ENCODE measurements at places on chromosomes 13 and 19.
A peak's percentile ranks its signal among the peaks of the same experiment; 100 is the strongest.

GRCh38 chr13:61768175-61768574, 352.5 kb upstream of the PCDH20 start:
- no peak for DNase-seq

GRCh38 chr13:46605076-46605824, 52.3 kb downstream of the LRCH1 start:
- DNase-seq, result no peak

- DNase-seq, result peak; percentile 33
These were observed 383.7 kb downstream of the DIAPH3 start for GRCh38 chr13:59780058-59780457.

- no peak for DNase-seq
These were observed 1.1 kb downstream of the RUBCNL start for GRCh38 chr13:46385946-46386345.

DNA sequence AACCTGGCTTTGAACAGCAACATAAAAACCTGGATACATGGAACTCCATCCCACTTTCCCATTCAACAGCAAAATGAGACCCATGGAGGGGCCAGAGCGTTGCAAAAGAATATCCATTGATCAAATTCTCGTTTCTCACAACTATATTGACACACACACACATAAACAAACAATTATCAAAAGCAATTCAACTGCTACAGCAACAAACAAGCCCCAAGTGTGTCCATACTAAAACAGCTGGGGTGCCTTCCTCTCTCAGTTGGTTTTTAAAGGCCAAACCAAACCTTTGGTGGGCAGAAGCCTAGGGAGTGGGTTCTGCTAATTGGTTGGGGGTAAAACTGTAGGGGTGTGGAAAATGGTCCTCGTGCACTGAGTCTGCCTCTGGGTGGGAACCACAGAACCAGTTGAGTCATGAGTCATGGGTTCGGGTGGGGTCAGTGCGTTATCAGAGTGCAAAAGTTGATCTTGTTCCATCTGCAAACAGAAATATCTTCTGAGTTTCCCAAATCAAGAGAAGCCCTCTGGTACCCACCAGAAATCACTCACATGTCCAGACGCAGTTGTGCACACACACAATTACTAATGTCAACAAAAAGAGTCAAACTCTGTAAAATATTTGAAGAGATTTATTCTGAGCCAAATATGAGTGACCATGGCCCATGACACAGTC, 18.5 kb downstream of the GPR42 start:
- no peak for DNase-seq

- DNase-seq, result no peak
These were observed 51.6 kb upstream of the POMP start for GRCh38 chr13:28607187-28607955.

DNA sequence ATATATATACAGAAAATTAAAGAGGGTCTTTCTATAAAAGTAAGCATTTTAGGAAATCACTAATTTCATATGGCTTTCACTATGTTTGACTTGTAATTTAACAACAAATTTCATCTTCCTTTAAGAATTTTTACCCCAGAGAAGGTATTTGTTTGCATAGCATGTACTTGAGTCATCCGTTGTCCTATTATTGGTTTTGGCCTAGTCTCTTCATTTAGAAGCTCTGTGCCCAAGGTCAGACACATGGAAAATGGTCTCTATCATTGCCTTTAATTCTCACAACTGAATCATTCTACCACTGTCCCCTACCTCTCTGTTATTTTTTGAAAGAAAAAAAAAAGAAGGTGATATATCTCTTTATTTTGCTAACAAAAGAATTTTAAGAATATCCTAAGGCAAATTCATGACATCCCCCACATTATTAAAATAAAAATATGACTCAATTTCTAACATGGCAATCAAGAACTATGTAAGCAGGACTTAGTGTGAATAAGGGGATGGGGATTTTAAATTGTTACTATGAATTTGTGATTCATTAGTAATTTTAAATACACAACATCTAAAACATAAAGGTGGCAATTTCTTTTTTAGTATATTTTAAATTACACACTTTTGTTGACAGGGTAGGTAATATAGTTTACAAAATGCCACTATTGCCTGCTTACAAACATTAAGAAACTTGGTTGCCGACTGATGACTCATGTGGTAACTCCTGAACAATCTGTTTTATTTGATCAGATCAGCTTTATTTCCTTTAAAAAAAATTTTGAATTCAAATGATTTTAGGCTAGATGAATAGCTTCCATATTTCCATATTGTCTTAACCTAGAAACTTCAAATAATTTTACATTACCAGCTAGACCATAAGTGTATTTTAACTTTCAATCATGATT, 13.9 kb downstream of the SLITRK5 start:
- no peak for DNase-seq

DNA sequence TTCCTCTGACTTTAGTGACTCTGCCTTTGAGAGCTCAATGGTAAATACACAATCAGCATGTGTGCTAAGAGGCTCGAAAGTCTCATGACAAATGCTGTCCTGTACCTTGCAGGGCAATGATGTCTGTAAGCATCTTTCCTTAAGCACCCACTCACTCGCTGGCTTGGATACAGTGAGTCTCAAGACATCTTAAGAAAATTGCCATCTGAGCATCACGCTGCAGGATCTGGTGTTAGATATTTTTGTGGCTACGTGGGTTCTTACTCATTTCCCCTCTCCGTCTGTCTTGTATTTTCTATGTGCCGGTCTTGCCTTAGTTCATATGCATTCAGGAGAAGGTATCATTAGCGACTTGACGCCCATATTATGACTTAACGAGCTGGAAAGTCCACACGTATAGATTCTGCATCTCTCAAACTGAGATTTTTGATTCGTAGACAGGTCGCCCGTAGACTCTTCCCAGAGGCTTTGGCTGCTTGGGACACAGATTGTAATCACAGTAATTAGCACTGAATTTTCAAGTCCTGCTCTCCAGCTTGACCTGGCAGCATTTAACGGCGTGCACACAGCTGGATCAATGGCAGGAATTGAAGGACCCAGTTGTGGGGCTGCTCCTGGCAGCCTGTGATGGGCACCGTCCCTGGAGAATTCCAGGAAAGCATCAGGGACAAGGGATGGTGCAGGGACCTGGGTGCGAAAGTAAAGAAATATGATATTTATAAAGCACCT, 231.2 kb downstream of the ZIC5 start:
- DNase-seq, result no peak

DNA sequence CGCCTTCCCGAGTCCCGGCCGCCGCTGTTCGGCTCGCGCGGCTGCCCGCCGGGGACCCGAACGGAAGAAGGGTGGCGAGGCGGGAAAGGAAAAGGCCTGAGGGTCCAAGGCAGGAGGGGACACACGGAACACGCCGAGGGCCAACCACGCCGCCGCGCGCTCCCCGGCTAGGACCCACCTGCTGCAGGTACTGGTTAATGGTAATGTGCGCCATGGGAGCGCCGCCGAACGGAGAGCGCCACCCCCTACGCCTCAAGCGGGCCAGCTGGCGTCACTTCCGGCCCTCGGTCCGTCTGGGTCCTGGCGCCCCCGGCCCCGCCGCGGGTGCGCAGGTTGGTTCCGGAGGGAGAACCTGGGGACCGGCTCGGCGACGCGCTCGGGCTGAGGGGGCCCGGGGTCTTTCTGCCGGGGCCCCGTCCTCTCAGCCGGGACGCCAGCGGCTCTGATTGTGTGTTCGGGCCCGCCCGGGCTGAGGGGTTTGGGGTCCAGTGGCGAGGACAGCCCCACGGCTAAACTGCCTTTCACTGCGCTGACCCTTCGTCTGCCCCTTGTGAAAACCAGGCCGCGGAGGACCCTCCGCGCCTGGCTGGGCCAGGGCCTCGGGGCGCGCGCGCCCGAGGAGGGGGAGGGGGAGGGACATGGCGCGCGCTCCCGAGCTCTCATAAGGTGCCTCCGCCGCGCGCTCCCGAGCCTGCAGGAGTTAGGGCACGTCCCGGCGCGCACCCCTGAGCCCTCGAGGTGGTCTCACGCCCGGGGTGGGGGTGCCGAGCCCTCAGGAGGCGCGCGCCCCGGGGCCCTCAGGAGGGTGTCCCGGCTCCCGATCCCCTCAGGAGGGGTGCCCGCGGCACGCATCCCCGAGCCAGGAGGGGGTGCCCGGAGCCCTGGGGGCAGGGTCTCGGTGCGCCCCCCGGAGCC, at the start of gene PCID2:
Gene PCID2, minus strand, starts transcription at position 249 of the 915 bp plus-strand sequence. Its CDS starts 35 bp downstream, at position 214.
- DNase-seq, result peak; percentile 84

DNA sequence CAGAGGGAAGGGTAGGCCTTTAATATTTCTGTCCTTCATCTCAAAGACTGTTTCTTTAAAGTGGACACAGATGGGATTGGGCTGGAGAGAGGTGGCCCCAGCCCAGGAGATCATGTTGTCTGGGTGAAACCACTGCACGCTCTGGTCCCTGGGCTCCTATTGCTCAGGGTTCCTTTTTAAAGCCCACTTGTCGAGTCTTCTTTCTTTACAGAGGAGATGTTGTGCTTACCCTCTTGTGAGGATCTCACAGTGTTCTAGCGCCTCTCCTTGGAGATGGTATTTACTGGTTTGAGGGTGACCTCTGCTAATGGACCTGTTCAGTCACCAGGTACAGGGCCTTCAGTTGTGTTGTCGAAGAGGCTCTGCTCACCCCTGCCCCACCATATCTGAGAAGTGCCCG, 128.4 kb downstream of the TM9SF2 start:
- DNase-seq, result no peak

GRCh38 chr13:82847595-82847994, 1034.7 kb downstream of the SLITRK1 start:
- DNase-seq, result no peak

- DNase-seq, result no peak
These were observed 102.6 kb downstream of the DOCK9 start for GRCh38 chr13:98875146-98875729.

GRCh38 chr13:108428691-108429090, 159.2 kb downstream of the TNFSF13B start:
- DNase-seq, result no peak

GRCh38 chr19:18671303-18672043, 12.0 kb upstream of the CRTC1 start:
- DNase-seq, result no peak

DNA sequence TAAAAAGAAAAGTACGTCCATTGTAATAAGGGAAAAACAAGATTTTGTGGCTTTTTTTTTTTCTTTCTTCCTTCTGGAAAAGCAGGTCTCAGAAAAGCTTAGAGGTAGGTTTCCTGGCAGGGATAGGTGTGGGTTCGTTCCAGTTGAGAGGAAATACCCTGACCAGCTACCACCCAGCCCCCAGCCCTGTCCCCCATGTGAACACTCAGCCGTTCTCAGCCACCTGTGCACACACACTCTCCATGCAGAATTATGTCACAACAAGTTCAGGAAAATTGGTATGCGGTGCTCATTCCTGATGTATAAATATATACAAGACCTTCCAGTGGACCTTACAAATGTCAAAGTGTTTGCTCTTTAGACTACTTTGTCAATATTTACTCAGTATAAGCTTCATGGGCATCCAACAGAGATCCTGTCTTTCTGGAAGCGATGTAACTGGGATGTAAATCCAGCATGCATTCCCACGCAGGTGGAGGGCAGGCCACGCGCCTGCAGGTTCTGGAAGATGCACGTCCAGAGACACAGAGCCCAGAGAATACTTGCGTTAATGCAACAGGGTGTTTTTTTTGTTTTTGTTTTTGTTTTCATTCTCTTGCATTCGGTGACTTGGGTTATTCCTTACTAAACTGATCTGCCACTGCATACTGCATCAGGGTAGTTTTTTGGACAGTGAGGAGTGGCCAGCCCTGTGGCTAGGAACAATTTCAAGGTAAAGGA, 68.8 kb downstream of the TSHZ3 start:
- no peak for DNase-seq

GRCh38 chr19:17352608-17353280, 15.4 kb downstream of the GTPBP3 start:
- peak; percentile 11 for DNase-seq

DNA sequence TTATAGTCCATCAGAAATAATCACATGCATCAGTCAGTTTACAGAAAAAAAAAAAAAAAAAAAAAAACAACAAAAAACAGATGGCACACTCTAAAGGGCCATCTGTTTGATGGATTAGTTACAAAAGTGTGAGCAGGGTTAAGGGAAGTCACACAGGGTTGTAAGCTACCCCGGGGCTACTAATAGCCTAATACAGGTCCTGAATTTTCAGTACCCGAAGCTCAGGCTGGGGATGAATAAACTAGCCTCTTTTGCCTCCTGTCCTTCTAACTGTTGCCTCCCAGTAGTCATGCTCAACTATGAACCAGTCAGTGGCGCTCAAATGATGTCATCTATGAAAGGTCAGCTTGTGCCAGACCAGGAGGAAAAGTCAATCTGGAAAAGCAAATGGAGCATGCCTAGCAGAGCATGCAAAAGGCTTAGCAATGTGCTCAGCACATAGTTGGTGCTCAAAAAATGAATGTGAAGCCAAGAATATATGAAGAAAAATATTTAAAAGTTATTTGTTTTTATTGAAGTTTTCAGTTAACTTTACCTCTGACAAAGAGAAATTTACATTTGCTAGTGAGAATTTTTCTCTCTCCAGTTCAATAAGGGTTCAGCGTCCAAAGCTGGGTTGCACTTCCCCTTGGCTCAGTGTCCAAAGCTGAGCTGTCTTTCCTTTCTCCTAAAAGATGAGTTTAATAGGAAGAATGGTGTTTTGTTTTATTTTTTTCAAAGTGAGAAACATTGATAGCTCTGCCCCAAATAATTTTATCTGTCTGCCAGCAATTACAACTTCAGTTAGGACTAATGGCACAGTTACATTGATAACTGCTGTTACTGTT, 30.8 kb upstream of the LRCH1 start:
- DNase-seq, result no peak

GRCh38 chr13:28012896-28013295, 24.4 kb upstream of the URAD start:
- DNase-seq, result no peak

DNA sequence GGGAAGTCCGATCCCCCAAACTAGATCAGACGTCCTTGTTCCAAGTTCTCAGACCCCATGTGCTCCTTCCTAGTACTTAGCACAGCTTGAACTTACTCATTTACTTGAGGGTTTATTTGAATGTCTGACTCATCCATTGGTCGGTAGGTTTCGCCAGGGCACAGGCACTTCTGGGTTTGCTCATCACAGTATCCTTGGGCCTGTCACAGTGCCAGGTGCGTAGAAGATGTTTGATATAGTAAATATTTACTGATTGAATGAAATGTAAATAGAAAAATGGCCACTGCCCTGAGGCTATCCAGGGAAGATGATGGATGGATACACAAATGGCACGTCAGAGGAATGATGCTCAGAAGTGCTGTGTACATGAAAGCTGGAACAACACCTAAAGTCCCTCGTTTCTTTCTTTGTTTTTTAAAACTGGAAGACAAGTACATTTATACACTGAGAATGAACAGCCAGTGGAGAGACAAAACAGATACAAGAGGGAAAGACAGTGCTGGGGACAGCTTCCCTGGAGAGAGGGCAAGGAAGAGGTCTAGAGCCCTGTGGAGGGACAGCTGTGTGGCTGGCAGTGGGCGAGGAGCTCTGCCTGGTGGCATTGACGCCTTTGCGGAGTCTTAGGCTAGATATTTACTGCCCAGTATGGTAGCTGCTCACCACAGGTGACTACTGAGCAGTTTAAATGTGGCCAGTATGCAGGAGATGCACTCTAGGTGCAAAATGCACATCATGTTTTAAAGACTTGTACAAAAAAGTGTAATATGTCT, 31.2 kb upstream of the KL start:
- DNase-seq, result no peak

GRCh38 chr13:108225440-108225839, 7.2 kb downstream of the ABHD13 start:
- DNase-seq, result no peak

- DNase-seq, result no peak
These were observed 60.8 kb downstream of the ARHGEF7 start for GRCh38 chr13:111175935-111176334.

All from EH (cell line).